GM04504 (cell line): ENCODE measurements at places on chromosomes 13 and 19.

DNA sequence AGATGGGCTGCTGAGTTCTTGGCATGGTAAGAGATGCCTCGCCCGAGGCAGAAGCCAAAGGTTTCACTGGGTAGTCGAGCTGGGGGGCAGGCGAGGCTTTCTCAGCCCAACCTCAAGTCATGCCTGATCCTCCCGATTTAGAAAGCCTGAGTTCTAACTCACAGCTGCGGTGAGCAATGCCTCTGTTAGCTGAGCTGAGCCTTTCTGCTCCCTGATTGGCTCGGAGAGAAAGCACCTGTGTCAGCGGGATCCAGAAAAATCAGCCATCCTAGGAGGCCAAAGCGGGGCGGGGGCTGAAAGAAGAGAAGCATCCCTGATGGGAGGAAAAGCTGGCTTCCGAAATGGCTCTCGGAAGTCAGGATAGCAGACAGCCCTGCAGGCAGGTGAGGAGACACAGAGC lies 44.7 kb downstream of the CACNA1A start:
- no peak for DNase-seq

GRCh38 chr19:15248648-15249527 lies 16.6 kb upstream of the EPHX3 start:
- peak; percentile 87 for DNase-seq

DNA sequence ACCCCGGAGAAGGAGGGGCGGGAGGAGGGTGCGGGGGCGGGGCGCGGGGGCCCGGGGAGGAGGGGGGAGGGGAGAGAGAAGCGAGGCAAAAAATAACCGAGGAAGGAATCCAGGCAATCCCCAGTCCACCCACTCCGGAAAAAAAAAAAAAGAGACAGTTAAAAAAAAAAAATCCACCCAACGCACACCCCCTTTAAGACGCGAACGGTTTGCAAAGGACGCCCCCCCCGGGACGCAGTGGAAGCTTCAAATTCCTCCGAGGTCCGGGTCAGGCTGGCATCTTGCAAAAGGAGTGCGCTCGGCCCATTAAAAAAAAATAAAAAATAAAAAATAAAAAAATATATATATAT lies at the start of gene CACNA1A:
Gene CACNA1A, minus strand, starts transcription at position 9 of the 350 bp plus-strand sequence. CDS start 255 bp downstream, outside the sequence.
- DNase-seq = no peak

DNA sequence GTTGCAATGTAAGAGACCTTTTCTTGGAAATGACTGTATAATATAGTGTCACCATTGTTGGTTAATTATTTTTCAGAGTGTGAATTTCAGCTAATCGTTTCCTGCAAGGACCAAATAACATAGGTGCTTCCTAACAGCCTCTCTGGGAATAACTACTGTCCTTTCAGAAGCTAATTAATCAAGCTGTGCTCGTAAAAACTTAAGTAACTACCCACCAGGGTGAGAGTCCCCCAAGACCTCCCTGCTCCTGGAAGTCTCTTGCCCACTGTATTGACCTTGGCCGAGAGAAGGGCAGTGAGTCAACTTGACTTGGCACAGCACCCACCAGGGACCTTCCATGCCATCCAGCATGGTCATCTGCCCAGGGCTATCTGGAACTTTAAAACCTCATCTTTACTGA lies 50.3 kb downstream of the UQCRFS1 start:
- no peak for DNase-seq

DNA sequence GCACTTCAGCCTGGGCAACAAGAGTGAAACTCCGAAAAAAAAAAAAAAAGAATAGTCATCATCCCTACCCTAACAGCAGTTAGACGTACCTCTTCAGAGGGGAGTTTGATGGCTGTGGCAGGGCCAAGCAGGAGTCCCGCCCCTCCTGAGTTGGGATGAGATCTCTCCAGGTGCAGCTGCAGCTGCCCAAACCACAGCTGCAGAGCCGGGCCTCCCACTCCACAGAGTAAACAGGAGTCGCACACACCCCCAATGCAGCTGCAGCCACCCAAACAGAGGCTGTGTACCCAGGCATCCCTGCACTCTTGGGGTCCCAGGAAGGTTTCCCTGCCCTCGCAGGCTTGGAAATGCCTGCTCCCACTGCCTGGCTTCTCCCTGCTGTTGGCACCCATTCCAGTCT lies 17.4 kb upstream of the MLLT1 start:
- DNase-seq = no peak

DNA sequence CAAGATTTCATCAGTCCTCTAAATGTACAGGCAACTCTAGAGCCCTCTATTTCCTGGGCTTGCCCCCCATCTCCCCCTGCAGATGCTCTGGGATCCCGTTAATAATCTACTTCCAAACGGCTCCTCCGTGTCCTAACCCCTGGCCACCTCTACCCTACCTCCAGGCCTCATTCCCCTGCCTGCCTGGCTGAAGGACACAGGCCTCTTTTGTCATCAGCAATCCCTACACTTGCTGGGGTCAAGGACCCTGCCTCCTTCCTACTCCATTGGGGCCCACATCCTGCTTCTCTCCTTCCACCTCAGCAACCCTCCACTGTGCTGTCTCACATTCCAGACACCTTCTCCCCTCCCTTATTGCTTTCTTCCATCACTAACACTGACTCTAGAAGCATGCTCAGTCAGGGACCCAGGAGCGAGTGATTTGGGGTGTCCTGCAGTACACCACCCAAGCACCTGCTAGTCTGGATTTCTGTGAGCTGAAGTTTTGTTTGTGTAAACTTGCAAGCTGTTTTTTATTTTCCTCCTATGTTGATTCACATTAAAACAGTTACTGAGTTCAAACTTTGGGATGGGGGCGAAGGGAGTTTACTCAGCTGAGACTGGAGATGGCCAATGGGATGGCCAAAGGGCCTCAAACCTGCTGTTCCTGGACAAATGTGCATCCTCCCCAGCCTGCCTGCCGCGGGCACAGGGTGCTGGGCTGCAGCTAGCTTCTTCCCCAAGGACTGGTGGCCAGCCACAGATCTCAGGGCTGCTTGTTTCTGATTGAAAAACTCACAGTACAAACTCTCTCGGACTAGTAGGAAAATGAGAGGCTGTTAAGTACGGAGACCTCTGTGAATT lies 314.7 kb downstream of the FOXO1 start:
- no peak for DNase-seq

DNA sequence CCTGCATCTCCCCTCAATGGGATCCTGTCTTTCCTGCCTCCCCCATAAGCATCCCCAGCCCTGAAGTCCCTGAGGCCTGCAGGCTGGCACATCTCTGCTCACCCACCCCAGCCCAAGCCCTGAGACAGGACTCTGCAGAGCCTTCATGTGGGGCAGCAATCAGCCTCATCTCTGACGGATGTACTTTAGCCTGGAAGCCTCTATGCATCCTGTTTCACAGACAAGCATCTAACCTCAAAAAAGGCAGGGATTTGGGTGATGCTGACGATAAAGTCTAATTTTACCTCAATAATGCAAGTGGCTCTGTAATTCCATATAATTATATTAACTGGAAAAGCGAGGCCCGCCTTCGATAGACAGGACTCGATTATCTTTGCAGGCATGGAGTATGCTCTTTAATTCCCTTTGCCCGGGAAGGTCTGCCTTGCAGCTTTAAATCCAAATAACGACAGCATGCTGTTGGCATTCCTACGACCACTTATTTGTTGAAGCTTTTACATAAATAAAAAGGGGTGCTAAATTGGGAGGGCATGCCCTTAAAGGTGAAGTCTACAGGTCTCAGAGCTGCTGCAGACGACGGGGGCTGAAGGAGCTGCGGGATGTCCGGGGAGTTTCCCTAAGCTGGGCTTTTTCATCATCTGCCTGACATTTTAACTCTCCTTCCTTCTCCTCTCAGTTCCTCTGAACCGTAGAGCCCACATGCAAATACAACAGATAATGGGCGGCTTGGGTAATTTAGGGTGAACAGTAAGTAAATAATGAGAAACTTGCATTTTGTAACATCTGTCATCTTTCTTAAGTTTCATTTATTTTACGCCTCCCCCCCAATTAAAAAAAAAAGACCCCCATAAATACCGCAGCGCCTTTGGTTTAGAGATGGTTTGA lies 211.5 kb downstream of the URI1 start:
- no peak for DNase-seq

DNA sequence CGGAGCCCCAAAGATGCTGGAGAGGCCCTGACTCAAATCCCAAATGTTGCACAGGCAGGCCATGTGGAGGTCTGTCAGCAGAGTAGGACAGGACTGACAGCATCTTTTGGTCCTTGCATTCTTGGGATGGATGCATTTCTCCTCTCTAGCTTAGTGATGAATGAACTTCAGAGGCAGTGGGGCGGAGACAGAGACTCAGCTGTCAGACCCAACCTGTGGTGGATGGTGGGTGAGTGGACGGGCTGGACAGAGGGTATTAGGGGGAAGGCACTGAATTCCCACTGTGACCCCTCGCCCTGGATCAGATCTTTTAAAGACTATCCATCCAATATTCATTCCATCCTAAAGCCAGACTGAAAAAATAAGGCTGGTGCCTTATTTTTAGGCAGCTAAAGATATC lies 39.3 kb upstream of the GJB6 start:
- DNase-seq = no peak

DNA sequence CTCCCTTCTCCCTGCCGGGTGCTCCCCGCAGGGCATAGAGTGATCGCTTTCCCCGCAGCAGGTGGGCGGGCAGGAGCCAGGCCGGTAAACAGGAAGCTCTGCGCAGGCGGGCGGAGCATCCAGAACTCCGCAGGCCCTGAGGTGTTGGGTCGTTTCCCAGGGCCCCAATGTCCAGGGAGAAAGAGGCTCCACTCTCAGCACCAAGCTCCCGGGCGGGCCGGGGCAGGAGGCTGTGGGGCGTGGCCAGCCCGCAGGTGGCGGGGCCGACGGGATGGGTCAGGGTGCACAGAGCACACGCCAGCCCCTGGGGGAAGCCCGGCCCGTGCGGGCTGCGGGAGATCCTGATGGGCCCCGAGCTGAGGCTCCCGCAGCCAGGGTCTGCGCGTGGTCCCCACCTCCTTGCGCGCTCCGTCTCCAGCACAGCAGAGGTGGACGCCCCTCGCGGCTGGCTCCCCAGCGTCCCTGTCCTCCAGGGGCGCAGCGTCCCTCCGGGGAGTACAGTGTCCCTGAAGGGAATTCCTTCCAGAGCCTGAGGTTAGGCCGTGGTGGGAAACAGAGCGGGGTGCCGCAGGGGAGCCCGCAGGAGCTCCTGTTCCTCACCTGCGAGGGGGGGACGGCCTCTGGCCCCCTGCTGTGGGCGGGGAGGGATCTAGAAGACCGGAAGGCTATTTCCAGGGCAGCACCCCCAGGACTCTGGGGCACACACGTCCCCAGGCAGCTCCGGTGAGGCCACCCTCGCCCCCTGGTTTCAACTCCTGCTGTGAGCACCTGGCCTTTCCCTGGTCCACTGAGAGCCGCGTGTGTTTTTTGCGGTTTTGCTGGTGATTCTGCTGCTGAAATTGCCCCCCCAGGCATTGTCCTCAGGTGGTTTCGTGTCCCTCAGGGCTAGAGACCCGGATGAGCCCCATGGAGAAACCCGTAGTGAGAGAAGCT lies 12.2 kb downstream of the PIP5K1C start:
- no peak for DNase-seq

DNA sequence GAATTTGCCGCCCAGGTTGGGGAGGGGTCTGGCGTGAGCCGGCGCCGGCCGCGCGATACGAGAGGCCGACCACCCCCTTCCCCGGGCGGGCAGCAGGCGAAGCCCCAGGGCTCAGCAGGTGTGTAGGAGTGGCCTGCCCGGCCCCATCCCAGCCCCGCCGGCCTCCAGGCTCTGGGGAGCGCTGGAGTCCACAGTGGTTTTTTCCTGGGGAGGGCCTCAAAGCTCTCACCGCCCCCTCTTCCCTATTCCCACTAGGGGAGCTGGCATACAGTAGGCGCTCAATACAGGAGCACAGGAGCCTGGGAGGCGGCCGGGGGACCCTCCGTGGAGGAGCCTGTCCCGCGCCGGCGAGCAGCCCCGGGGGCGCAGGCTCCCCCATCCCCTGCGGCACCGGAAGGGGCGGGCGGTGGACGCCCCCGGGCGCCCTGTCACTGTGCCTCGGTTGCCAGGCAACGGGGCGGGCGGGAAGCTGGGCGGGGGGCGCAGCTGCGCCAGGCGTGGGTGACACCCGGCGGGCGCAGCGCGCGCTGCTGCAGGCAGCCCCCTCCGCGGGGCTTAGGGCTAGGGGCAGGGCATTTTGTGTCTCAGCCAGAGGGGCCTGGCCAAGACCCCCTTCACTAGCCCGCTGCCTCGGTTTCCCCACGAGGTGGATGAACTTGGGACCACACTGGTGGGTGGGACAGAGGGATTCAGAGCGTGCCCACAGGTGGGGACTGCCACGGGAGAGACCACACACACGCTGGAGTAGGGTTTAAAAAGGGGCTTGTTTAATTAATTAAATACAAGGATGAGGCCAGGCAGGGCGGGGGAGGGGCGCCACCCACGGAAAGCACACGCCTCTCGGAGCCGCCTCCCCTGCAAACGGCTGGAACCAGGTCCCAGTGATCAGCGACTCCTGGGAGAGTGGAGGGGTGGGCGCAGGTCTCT lies 3.6 kb upstream of the REXO1 start:
- DNase-seq = no peak

DNA sequence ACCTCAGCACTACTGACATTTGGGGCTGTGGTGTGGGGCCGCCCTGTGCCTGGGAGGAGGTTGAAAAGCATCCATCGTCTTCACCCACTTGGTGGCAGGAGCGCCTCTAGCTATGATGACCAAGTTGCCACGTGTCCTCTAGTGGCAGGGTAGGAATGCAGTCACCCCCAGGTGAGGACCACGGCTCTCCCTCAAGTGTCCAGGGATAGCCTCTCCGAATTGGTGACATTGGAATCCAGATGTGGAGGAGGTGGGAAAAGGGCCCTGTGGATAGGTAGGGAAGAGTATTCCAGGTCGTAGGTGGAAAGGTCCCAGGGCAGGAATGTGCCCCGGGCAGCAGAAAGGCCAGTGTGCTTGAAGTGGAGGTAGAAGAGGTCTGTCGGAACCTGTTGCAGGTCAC lies 37.6 kb downstream of the ARHGEF18 start:
- DNase-seq = no peak

- no peak for DNase-seq
These were observed 18.2 kb downstream of the IL17D start for GRCh38 chr13:20721454-20722357.

- DNase-seq = no peak
These were observed 49.1 kb downstream of the TBC1D4 start for GRCh38 chr13:75432811-75433244.

DNA sequence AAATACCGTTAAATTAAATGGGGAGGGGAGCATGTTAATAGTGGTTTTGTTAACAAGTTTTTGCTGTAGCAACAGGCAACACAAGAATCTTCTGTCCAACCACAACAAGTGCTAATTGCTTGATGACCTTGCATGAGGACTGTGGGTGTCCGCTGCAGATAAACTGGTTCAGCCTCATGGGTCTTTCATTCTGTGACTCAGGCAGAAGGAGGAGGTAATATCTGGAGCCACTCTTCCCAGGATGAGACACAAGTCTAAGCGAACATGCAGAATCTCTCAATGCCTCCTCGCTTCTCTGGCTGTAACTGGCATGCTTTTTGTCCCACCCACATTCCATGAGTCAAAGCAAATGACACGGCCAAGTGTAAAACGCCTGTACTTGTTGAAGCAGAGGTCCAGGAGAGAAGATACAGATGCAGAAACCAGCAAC lies 56.6 kb upstream of the MYO16 start:
- DNase-seq = no peak

- DNase-seq = no peak
These were observed 246.7 kb downstream of the DLEU7 start for GRCh38 chr13:50596776-50597203.
